Activated CD4-positive, alpha-beta T cell treated with anti-CD3 and anti-CD28 coated beads for 36 hours (primary cell): ENCODE measurements at places on chromosomes 7 and 10. TPM values are rescaled to one million over a fixed set of nuclear protein-coding genes. Genes with fewer than 3 reads are reported as not detected.

The RAMP3 gene
- total RNA-seq = not detected

- H3K4me3 ChIP-seq = no peak overlapping the region
- peaks cover 2% of the 10 kb centered on the region for H3K27me3 ChIP-seq
- no peak overlapping the region for H3K27ac ChIP-seq
- DNase-seq = no peak
- no peaks in the 10 kb centered on the region for H3K36me3 ChIP-seq
Measured at GRCh38 chr7:142139597-142140400, 28.3 kb downstream of the MGAM2 start.

The WASHC2A gene
- total RNA-seq = 25.0 TPM

The CALHM3 gene
- total RNA-seq = not detected

DNA sequence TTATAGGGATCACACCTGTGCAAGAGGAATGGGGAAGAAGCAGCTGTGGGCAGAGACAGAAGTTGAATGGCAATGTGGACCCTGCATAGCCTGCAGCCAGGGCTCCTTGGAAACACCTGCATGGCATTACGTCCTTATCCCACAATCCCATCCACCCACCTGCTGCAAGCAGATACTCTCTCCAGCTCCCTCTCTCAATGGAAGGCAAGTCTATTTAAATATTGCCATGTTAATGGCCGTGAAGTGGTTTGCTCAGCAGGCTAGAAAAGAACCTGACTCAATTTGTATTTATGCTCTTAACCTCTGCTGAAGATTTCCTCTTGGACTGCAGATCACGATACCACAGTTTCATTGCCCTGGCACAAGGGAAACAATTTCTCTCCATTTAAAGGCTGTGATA is 417.0 kb downstream of the TYW1 start:
- no peaks in the 10 kb centered on the region for H3K4me1 ChIP-seq
- H3K27ac ChIP-seq = no peak overlapping the region
- no peak overlapping the region for H3K4me3 ChIP-seq
- H3K36me3 ChIP-seq = no peaks in the 10 kb centered on the region

The TUBAL3 gene
- not detected for total RNA-seq

- no peaks in the 10 kb centered on the region for H3K4me1 ChIP-seq
- peaks cover 11% of the 10 kb centered on the region for H3K27me3 ChIP-seq
- H3K4me3 ChIP-seq = no peak overlapping the region
Measured at GRCh38 chr10:89115876-89116627, 91.1 kb downstream of the CH25H start.

DNA sequence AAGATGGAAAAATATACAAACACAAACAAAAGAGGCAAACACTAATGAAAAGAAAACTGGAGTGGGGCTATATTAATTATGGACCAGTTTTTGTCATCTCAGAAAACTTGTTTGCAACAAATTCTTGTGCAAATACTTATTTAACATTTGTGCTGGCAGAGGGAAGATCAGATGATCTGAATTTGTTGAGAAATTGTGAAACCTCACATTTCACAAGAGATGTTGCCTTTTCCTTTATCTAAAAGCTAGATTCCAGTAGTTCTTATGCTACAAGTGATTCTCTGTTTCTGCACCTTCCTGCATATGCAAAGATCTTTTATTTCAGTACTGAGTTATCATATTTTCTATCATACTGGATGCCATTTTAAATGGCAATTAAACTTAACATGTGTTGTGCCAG is 320.7 kb downstream of the SUGCT start:
- no peak overlapping the region for H3K27ac ChIP-seq
- no peaks in the 10 kb centered on the region for H3K36me3 ChIP-seq
- H3K27me3 ChIP-seq = no peaks in the 10 kb centered on the region

DNA sequence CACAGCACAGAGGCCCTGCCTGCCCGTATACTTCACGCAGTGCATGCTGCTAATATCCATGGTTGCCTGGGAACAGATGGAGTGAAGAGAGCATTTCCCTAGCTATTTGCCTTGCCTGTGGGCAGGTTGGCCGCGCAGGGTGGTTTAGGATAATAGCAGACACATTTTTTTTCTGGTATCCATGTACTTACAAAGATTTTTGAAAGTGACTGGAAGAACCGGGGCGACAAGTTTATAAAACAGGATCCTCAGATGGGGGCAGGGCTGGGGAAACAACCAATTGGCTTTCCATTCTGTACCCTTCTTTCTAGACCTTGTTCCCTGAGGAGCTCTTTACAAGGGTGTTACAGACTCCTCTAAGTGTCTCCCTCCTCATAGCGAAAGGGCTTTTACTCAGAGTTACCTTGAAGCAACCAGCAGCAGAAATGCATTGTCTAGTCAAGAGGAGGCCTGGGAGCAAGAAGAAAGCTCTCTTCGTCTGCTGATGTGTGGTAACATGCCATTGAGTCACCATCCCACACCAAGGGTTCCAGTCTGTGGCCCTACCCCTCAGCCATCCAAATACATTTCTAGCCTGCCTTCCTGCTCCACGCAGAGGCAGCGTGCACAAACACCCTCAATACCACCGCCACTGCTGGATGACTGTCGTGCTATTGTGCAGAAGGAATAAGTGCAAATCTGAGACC is 31.5 kb downstream of the MTURN start:
- no peak overlapping the region for H3K27ac ChIP-seq
- H3K27me3 ChIP-seq = no peaks in the 10 kb centered on the region
- no peak for DNase-seq
- no peaks in the 10 kb centered on the region for H3K36me3 ChIP-seq
- peaks cover 25% of the 10 kb centered on the region for H3K4me1 ChIP-seq

DNA sequence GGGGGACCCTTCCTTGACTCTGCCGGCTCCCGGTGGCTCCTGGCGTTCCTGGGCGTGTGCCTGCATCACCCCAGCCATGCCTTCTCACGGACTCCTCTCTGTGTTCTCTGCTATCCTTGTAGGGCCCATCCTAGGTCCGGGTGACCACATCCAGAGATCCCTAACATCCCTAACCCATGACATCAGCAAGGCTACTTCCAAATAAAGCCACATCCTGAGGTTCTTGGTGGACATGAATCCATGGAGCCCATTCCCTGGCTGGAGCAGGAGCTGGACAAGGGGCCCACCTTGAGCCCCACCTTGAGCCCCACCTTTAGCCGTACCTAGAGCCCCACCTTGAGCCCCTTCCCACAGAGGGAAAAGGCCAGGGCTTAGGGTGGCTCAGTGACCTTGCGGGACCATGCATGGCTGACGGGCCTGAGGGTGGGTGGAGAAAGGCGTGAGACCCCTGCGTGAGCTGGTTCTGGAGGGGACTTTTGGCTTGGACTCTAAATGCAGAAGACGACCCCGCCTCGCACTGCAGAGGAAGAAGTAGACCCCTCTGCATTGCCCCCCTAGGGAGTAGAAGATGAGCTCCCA is 58.5 kb upstream of the INPP5A start:
- H3K27ac ChIP-seq = no peak overlapping the region
- DNase-seq = no peak
- H3K27me3 ChIP-seq = peaks cover 7% of the 10 kb centered on the region
- no peaks in the 10 kb centered on the region for H3K36me3 ChIP-seq

The GIMAP2 gene
- total RNA-seq = 30.0 TPM

DNA sequence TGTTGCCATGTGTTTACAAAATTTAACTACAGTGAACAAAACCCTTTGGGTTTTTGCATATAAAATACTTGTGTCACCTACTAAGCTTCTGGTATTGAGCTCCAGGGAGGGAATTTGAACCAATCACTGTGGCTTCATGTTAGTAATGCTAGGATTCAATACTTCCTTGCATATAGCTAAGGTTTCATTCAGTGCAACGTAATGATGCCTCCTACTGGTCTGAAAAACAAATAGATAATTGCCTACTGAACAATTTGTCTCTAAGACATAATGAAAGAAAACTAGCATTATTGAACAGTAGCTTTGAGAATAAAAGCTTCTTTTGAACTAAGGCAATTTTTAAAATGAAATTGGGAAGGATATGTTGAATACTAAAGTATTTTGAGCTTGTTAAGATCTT is 244.4 kb downstream of the ZWINT start:
- H3K27me3 ChIP-seq = no peaks in the 10 kb centered on the region
- no peaks in the 10 kb centered on the region for H3K36me3 ChIP-seq
- no peak overlapping the region for H3K27ac ChIP-seq
- DNase-seq = no peak

GRCh38 chr10:48451969-48452878 is 145.7 kb downstream of the MAPK8 start:
- no peaks in the 10 kb centered on the region for H3K4me1 ChIP-seq
- no peak for DNase-seq
- no peak overlapping the region for H3K27ac ChIP-seq
- no peaks in the 10 kb centered on the region for H3K36me3 ChIP-seq

The ANXA8L1 gene
- not detected for total RNA-seq

GRCh38 chr10:52390388-52390787 is 76.3 kb downstream of the DKK1 start:
- no peak overlapping the region for H3K4me3 ChIP-seq
- H3K4me1 ChIP-seq = no peaks in the 10 kb centered on the region
- no peaks in the 10 kb centered on the region for H3K36me3 ChIP-seq
- no peak overlapping the region for H3K27ac ChIP-seq

DNA sequence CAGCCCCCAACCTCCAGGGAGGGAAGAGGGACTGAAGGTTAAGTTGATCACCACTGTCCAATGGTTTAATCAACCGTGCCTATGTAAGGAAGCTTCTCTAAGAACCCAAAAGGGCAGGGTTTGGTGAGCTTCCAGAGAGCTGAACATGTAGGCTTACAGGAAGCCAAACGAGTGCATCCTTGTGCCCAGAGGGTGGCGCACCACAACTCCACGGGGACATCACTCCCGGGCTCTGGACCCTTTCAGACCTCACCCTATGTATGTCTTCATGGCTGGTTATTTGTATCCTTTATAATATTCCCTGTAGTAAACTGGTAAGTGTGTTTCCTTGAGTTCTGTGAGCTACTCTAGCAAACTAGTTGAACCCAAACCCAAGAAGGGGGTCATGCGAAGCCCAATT is 11.5 kb upstream of the NFKB2 start:
- peaks cover 2% of the 10 kb centered on the region for H3K4me1 ChIP-seq
- peak; percentile 51 for DNase-seq
- no peaks in the 10 kb centered on the region for H3K27me3 ChIP-seq
- H3K27ac ChIP-seq = no peak overlapping the region

The CASP2 gene
- total RNA-seq = 91.1 TPM

The LMOD2 gene
- total RNA-seq = not detected

GRCh38 chr7:78124216-78124615 is 325.6 kb downstream of the PHTF2 start:
- no peak for DNase-seq
- no peaks in the 10 kb centered on the region for H3K27me3 ChIP-seq
- H3K36me3 ChIP-seq = no peaks in the 10 kb centered on the region
- no peak overlapping the region for H3K27ac ChIP-seq

GRCh38 chr10:86078639-86079035 is 288.0 kb downstream of the GRID1 start:
- DNase-seq = no peak
- H3K27me3 ChIP-seq = peaks cover 13% of the 10 kb centered on the region
- H3K36me3 ChIP-seq = no peaks in the 10 kb centered on the region
- no peaks in the 10 kb centered on the region for H3K4me1 ChIP-seq
- no peak overlapping the region for H3K27ac ChIP-seq
- no peak overlapping the region for H3K4me3 ChIP-seq
